ENCODE measurements at places on chromosomes 4 and X.

DNA sequence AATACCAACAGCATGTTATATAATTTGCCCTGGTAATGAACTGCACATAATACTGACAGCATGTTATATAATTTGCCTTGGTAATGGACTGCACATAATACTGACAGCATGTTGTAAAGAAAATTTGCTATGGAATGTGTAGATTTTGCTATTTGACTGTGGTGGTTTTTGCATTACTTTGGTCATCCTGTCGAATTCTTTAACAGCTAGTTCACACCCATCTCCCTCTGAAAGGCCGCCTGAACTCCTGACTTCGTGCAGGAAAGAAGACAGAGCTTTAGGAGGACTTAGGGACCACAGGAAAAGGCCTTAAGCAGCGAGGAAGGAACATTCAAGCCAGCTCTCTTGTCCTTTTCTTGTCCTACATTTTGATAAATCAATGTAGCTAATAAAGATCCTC, 45.2 kb upstream of the DCLK2 start:
- no peaks in the 10 kb centered on the region for H3K36me3 ChIP-seq
- no peak overlapping the region for H3K27ac ChIP-seq
- DNase-seq: no peak

- H3K27me3 ChIP-seq: peaks cover 3% of the 10 kb centered on the region
- no peak overlapping the region for H3K4me3 ChIP-seq
- H3K36me3 ChIP-seq: no peaks in the 10 kb centered on the region
- DNase-seq: no peak
- H3K4me1 ChIP-seq: peaks cover 10% of the 10 kb centered on the region
These were observed 64.5 kb upstream of the H2AZ1 start for GRCh38 chr4:100014616-100015015.

GRCh38 chr4:102429553-102429952, 71.6 kb upstream of the NFKB1 start:
- H3K27me3 ChIP-seq: peaks cover 5% of the 10 kb centered on the region
- DNase-seq: no peak
- H3K27ac ChIP-seq: no peak overlapping the region

DNA sequence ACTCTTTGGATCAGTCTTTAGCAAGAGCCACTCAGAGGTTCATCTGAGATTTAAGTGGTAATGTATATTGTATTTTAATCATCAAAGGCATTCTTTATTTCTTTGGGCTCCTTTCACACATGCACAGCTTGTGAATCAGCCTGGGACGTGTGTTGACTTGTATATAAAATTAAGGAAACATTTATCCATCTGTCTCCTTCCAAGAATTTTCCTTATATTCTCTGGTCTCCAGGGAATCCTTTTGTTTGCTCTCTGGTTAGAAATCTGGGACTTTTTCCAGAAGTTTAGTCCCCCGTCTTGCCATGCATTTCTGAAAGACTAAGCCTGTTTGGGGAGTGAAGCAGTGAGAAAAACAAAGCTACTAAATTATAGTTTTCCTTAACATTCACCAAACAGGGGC, 212.3 kb downstream of the DCAF12L2 start:
- no peaks in the 10 kb centered on the region for H3K36me3 ChIP-seq
- no peak overlapping the region for H3K27ac ChIP-seq
- H3K4me1 ChIP-seq: no peaks in the 10 kb centered on the region

DNA sequence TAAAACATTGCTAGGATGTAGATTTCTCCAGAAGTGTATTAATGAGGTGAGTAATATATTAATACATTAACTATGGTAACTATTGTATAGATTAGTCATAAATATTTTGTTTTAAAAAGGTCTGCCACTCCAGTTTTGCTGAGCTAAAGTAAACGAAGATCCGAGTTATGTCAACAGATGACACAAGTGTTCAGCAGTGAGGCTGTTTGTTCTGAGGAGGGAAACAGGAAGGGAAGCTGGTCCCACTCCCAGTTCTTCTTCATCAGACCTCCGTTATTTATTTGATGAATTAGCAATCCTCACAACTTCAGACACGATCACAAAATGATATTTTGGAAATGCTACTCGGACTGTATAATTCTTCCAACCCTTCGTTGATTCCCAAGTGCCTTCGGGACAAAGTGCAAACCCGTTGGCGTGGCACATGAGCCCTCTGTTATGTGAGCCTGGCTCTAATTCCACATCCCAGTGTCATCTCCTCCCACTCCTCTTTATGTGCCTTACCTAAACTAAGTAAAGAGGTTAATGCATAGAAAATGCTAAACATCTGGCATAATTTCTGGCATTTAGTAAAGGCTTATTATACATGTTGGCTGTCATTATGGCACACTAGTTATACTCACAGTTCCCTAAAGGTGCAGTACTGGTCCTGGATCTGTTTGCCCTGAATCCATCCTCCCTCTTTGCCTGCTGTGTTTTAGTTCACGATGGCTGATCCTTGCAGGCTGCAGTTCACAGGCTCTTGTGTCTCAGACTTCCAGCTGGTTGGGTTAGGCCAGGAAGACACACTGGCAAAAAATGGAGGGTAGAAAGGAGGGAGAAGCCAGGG, 190.6 kb upstream of the LNX1 start:
- H3K27ac ChIP-seq: no peak overlapping the region
- H3K4me1 ChIP-seq: no peaks in the 10 kb centered on the region
- peaks cover 4% of the 10 kb centered on the region for H3K27me3 ChIP-seq
- no peaks in the 10 kb centered on the region for H3K36me3 ChIP-seq
- H3K4me3 ChIP-seq: no peak overlapping the region
- DNase-seq: no peak

- H3K27me3 ChIP-seq: no peaks in the 10 kb centered on the region
- no peak for DNase-seq
- no peak overlapping the region for H3K27ac ChIP-seq
- H3K36me3 ChIP-seq: no peaks in the 10 kb centered on the region
- no peaks in the 10 kb centered on the region for H3K4me1 ChIP-seq
These were observed 9.0 kb downstream of the CC2D2A start for GRCh38 chr4:15478724-15479088.

- H3K4me3 ChIP-seq: no peak overlapping the region
- no peaks in the 10 kb centered on the region for H3K4me1 ChIP-seq
- no peak for DNase-seq
- H3K27ac ChIP-seq: no peak overlapping the region
These were observed 130.8 kb downstream of the ANAPC10 start for GRCh38 chr4:144967161-144967560.

DNA sequence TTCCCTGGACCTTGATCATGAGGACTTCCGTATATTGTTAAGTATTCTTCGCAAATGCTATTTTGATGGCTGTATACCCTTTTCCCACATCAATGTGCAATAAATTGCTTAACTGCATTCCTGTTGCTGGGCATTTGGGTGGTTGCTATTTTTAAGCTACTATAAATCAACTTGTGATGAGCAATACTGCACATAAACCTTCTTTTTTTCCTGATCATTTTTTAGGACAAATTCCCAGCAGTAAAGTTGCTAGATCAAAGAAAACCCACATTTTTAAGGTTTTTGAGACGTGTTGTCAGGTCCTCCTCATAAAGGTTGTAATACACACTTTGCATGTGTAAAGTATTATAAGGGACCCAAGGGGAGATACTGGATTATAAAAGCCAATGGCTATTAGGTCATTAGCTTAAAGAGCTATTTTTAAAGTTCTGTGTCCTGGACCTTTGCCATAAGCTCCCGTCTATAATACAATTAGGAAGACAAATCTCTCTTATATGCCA, 35.6 kb downstream of the LIMCH1 start:
- no peak for DNase-seq
- no peak overlapping the region for H3K27ac ChIP-seq
- no peaks in the 10 kb centered on the region for H3K4me1 ChIP-seq
- H3K4me3 ChIP-seq: no peak overlapping the region

- H3K4me3 ChIP-seq: no peak overlapping the region
- peaks cover 10% of the 10 kb centered on the region for H3K27me3 ChIP-seq
- H3K36me3 ChIP-seq: peaks cover 2% of the 10 kb centered on the region
- no peaks in the 10 kb centered on the region for H3K4me1 ChIP-seq
- no peak for DNase-seq
These were observed 18.0 kb downstream of the GRK4 start for GRCh38 chr4:2981256-2981819.

All from activated naive CD4-positive, alpha-beta T cell treated with anti-CD3 and anti-CD28 coated beads for 36 hours (primary cell).